RPMI7951 (cell line): ENCODE measurements at places on chromosomes 16 and 17.
A peak's percentile ranks its signal among the peaks of the same experiment; 100 is the strongest.

GRCh38 chr16:4911970-4912386 is 25.0 kb downstream of the PPL start:
- no peak for DNase-seq

- no peak for DNase-seq
Observed at GRCh38 chr16:28040039-28040438, 23.5 kb downstream of the GSG1L start.

DNA sequence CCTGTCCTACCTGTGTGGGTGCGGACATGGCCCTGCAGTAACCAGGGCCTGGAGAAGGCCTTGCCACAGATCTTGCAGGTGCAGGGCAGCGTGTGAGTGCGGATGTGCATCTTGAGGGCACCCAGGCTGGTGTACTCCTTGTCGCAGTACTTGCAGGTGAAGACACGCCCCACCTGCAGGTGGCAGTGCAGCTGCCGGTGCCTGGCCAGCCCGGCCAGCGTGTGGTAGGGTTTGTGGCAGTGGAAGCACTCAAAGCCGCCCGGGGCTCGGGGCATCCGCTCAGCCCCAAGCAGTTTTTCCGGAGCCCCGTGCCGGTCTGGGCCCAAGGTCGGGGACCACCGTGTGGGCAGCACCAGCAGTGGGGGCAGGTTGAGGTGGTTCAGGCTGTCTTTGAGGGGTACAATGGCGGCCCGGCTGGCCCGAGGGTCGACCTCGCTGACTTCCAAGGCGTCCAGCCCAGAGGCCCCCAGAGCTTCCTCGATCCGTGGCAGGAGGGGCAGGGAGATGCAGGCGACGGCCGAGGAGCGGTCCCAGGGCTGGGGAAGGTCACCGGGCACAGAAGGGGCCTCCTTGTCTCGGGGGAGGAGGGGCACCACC is 5.1 kb downstream of the SNAI3 start:
- DNase-seq = no peak

GRCh38 chr17:10557422-10557821 is 8.0 kb upstream of the MYH2 start:
- peak; percentile 11 for DNase-seq

DNA sequence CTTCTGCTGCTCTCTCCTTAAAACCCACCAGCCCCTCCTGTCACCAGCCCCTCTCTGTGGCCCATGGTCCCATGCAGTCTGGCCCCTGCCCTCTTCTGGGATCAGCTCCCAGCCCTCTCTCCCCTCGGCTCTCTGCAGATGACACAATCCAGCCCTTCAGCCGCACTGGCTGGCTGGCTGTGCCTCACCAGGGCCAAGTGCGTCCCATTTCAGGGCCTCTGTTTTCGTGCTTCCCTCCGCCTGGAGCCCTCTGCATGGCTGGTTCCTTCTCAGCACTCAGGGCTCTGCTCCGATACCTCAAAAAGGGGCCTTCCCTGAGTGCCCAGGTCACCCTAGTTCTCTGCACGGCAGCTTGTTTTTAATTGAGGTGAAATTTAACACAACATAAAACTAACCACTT is 124.3 kb downstream of the SOCS1 start:
- DNase-seq = no peak

- no peak for DNase-seq
Observed at GRCh38 chr16:30699615-30700099, 686 bp downstream of the SRCAP start.

- no peak for DNase-seq
Observed at GRCh38 chr17:61406971-61407911, 7.6 kb downstream of the TBX2 start.

GRCh38 chr17:10899281-10899680 is 61.4 kb upstream of the PIRT start:
- DNase-seq = no peak

DNA sequence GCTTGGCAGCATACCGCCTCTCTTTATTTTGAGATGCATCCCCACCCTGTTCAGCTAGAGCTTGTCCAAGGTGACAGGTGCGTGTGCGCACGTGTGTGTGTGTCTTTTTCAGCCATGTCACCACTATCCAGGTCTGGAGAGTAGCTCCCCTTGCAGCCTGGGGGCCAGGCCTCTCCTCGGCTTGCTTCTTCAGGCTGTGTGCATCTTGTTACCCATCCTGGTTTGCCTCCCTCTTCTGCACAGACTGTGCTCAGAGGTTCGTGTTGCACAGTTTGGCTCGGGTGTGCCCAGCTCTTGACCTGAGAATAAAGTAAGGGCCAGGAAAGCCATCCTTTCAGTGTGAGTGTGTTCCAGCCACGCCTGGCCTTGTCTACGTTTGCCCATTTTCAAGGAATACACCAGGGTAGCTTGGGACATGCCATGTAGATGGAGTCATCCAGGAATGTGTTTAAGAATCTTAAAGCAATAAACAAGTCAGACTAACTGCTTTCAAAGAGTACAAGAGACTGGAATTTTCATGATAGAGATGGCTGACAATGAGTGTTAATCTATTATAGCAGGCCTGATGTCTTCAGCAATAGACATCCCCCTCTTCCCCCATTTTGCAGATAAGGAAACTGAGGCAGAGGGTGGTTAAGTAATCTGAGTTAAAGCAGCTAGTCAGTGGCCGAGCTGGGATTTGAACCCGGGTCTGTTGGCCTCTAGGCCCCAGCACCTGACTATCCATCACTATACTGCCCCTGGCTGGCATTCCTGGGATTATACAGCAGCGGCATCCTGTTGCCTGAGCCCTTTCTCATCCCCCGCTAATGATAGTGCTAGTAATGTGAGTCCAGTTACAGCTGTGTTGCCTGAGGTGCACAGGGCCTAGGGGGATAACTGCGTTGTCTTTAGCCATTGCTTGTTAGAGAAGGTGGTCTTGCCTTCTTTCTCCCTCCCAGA is 77.9 kb downstream of the KSR1 start:
- peak; percentile 43 for DNase-seq
